ENCODE measurements at places on chromosomes 1 and 21. TPM values are rescaled to one million over a fixed set of nuclear protein-coding genes. Genes with fewer than 3 reads are reported as not detected.

DNA sequence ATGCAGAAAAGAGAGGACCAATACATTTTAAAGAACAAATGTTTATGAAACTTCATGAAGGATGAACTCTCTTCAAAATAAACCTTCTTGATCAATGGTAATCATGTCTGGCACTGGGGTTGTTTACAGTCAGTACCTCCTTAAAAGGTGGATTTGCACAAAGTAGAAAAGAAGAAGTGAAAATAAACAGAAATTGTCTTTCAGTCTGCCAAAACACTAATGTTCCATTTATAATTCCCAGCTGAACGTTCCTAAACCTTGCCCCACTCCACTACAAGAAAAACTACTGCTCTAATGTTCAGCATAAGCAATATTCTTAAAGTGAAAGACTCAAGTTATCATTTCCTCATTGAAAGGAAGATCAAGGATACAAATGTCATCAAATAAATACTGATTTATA is 86.2 kb downstream of the EIF4G3 start:
- H3K4me1 ChIP-seq: peaks cover 5% of the 10 kb centered on the region
- H3K4me3 ChIP-seq: no peak overlapping the region
- H3K27me3 ChIP-seq: no peaks in the 10 kb centered on the region

- no peak overlapping the region for H3K27ac ChIP-seq
- H3K4me1 ChIP-seq: no peaks in the 10 kb centered on the region
- no peaks in the 10 kb centered on the region for H3K36me3 ChIP-seq
- H3K27me3 ChIP-seq: no peaks in the 10 kb centered on the region
- DNase-seq: no peak
- H3K4me3 ChIP-seq: no peak overlapping the region
Observed at GRCh38 chr21:25161571-25161970, 445.7 kb downstream of the MRPL39 start.

The LRRC7 gene
- total RNA-seq: not detected

DNA sequence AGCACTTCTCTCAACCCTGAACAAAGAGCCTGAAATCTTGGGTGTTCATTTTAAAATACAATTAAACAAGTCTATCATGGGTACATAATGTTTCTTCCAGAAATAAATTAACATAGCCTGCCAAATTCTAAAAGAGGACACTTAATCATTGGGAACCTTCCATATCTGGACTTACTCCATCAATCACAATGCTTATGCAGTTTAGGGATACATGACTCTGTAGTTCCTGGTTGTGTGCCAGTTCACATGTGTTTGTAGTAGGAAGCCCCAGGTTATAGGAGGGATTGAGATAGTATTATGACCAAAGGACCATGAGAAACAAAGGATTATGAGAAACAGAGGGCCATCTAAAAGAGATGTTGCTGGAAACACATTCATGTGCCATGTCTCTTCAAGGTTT is 19.1 kb upstream of the DAB1 start:
- no peaks in the 10 kb centered on the region for H3K36me3 ChIP-seq
- no peak overlapping the region for H3K4me3 ChIP-seq
- H3K27ac ChIP-seq: no peak overlapping the region
- no peak for DNase-seq
- no peaks in the 10 kb centered on the region for H3K4me1 ChIP-seq

DNA sequence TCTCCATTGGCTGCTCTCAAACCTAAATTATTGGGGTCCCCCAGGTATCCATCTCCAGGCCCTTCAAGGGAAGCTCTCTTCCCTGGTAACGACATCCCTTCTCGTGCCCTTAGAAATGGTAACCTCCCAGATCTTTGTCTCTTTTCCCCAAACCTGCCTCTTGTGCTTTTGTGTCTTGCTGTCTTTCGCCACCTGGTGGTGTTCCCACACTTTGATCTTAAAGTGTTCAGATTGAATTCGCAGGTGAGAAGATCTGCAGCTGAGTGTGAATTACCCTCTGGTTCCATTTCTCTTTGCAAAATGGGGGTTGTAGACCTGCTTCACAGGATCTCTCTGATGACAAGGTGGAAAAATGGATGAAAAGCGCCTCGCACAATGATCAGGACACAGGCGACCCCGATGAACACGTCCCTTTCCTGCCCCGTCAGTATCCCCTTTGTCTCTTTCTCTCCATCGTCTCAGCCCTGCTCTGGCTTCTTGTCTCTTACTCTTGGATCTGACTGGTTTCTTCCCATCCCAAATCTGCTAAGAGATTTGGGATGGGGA is 53.1 kb downstream of the DOP1B start:
- H3K36me3 ChIP-seq: no peaks in the 10 kb centered on the region
- 0 out of 2 replicates have a peak, but pooled peaks cover 5% of the 10 kb centered on the region for H3K4me1 ChIP-seq
- no peaks in the 10 kb centered on the region for H3K27me3 ChIP-seq
- H3K27ac ChIP-seq: no peak overlapping the region
- peak; percentile 15 for DNase-seq

DNA sequence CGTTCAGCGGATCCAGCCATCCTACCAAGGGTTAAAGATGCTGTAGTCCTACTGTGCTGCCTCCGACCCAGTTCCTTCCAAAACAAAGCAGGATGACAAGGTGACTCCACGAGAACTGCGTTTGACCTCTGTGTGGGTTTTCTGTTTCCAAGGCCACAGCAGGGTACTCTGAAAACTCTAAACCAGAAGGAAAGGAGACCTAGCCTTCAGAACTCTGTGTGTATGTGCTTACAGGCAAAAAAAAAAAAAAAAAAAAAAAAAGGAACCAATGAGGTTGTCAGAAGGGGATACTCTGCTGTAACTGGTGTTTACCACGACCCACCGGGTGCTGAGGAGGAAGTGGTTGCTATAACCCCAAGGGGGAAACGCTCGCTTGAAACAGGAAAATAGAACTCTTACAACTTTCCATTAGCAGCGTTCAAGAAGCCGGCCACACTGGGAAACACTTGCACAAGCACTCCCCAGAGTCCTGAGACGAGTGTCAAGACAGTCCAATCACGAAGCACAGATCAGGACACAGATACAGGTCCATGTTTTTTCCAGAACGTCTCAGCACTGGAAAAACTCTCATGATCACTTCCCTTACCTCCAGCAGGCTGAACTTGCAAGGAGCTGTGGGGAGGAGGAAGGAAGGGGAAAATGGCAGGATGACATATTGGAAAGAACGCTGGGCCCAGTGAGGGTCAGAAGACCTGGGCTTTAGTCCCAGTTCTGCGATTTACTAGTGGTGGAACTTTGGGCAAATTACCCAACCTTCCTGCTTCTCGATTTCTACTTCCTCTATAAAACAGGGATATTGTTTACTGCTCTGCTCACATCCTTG is 64.0 kb downstream of the ITPKB start:
- H3K36me3 ChIP-seq: peaks cover 3% of the 10 kb centered on the region
- H3K4me3 ChIP-seq: no peak overlapping the region
- no peak overlapping the region for H3K27ac ChIP-seq
- no peak for DNase-seq

GRCh38 chr1:9296850-9297249 is 4.2 kb downstream of the SPSB1 start:
- H3K27ac ChIP-seq: no peak overlapping the region
- no peak overlapping the region for H3K4me3 ChIP-seq
- no peaks in the 10 kb centered on the region for H3K4me1 ChIP-seq
- no peak for DNase-seq
- peaks cover 15% of the 10 kb centered on the region for H3K27me3 ChIP-seq
- H3K36me3 ChIP-seq: no peaks in the 10 kb centered on the region

DNA sequence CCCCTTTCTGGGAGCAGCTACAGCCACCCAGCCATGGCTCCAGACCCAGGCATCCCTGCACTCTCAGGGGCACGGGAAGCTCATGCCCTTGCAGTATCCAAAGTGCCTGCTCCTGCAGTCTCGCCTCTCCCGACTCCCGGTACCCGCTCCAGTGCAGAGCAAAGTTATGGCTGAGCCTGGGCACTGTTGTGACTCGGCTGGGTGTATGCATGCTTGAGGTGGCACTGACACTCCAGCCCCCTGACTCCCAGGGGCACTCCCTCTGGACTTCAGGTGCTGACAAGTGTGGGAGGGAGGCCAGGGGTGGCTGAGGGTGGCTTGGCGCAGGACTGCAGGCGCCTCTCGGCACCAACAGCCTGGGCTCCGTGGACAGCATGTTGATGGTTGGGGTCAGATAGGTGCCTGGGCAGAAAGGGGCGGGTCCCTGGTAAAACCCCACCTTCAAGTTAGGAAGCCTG is 580.1 kb upstream of the ADGRL2 start:
- no peak overlapping the region for H3K4me3 ChIP-seq
- H3K36me3 ChIP-seq: no peaks in the 10 kb centered on the region
- DNase-seq: no peak
- no peaks in the 10 kb centered on the region for H3K27me3 ChIP-seq

GRCh38 chr1:59742526-59742925 is 72.2 kb upstream of the HOOK1 start:
- H3K4me3 ChIP-seq: no peak overlapping the region
- H3K27ac ChIP-seq: no peak overlapping the region
- peaks cover 18% of the 10 kb centered on the region for H3K4me1 ChIP-seq
- no peaks in the 10 kb centered on the region for H3K27me3 ChIP-seq
- no peak for DNase-seq

The MAPKAPK2 gene
- 67.6 TPM for total RNA-seq

The HOOK1 gene
- total RNA-seq: 0.20 TPM

DNA sequence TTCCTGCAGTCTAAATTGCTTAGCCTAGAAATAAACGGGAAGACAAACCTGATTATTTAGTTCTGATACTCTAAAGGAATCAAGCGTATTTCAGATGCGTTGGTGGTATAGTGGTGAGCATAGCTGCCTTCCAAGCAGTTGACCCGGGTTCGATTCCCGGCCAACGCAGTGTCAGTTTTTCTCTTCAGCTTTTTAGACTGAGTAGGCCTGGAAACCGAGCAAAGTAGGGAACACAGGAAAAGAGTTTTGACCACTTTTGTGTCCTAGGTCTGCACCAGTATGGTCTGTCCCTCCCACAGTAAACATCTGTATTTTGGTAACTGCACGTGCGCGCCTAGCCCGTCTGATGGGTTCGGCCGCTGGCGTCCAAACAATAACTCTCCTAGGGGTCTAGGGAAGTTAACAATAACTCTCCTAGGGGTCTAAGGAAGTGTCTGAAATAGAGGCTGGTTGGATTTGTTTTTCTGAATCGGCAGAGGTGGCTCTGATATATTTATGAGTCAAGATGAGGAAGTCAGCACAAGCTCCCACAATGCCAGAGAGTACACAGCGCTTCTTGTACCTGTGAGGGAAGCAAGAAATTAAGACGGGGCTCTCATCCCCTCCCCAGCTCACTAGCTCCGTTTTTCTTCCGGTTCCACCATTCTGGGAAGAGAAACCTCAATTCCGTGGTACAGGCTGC is 15.6 kb upstream of the HJV start:
- H3K4me3 ChIP-seq: peak overlapping the region; percentile 73
- peak; percentile 85 for DNase-seq
- H3K36me3 ChIP-seq: no peaks in the 10 kb centered on the region
- H3K4me1 ChIP-seq: no peaks in the 10 kb centered on the region
- peak overlapping the region; percentile 67 for H3K27ac ChIP-seq

The FNBP1L gene
- total RNA-seq: 39.2 TPM

DNA sequence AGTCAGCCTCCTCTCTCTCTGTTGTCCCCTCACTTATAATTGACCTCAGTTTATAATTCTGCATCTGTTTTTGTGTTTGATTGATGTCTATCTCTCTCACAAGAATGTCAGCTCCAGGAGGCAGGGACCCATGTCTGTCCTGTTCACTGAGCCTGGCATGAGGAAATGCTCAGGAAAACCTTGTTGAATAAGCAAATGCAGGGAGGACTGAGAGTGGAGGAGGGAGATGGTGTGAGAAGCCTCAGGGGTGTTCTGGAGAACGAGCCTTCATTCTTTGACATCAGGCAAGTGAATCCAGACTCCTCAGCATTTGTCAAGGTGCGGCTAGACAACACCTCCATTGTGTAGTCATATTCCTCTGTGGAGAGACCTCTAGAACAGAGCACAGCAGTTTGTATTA is 45.5 kb downstream of the MAN1C1 start:
- peaks cover 15% of the 10 kb centered on the region for H3K36me3 ChIP-seq
- H3K4me3 ChIP-seq: no peak overlapping the region

DNA sequence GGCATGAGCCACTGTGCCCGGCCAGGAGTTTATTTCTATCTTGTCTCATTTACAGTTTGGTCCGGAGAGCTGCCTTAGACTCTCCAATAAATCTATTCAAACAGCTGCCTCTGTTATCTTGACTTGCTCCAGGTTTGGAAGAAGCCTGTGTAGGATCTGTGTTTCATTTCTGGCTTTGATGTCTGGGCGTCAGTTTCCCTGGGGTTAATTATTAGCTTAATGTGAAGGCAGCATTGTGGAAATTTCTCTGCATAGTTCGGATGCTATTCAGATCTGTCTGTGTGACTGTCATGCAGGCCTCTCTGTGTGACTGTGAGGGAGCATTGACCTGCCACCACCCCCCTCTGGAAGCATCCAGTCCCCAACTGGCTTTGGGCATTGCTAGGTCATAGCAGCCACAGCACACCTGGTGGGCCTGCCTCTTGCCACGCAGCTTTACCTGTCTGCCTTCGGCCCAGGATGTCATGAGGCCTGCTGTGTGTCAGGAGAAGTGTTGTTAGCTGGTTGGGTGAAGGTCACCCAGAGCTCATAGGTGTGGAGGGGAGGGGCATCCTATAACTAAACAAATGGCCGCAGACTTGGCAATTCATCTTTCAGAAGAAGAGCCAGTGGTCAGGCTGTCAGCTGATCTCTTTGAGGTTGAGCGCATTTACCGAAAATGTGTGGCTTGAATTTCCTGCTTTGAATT is 9.8 kb downstream of the IFNGR2 start:
- no peaks in the 10 kb centered on the region for H3K27me3 ChIP-seq
- H3K4me1 ChIP-seq: no peaks in the 10 kb centered on the region
- DNase-seq: no peak
- no peak overlapping the region for H3K27ac ChIP-seq
- peaks cover 14% of the 10 kb centered on the region for H3K36me3 ChIP-seq

DNA sequence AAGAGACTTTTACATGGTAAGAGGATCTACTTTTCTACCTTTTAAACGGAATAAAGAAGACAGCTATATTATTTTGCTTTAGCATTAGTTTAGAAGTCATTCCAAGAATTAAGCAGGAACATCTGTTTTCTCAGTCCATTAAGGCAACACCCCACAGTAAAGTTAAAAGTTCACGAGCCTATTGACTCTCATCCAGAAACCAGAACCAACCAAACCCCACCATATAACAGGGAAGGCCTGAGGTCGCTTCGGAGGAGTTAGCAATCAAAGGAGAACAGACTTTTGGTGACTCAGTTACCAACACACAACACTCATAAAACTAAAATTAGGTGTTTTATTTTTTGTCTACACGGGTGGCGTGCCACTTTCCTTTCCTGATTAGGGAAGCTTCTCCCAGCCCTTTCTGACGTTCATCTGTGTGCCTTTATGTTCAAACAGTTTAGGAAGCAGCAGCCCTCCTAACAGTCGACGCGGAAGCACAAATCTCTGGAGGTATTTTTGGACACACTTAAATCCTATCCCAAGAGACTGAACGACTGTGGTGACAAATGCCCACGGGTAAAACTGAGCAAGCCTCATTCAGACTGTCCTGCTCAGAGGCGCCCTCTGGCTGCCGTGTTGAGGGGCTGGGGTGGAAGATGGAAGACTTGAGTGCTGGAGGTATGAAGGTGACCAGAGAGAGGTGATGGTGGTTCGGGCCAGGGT is 8.6 kb upstream of the PLA2G2C start:
- H3K4me3 ChIP-seq: no peak overlapping the region
- H3K27me3 ChIP-seq: peaks cover 23% of the 10 kb centered on the region
- no peaks in the 10 kb centered on the region for H3K4me1 ChIP-seq
